ENCODE measurements at places on chromosomes 12 and 14.
A peak's percentile ranks its signal among the peaks of the same experiment; 100 is the strongest.

GRCh38 chr12:83843541-83843940, 1069.1 kb downstream of the SLC6A15 start:
- DNase-seq, result no peak

GRCh38 chr14:50813544-50813863, 17.5 kb downstream of the NIN start:
- peak; percentile 58 for DNase-seq

GRCh38 chr14:65184032-65184764, 81.9 kb upstream of the MAX start:
- no peak for DNase-seq

GRCh38 chr12:45214749-45215418, 1.0 kb upstream of the ANO6 start:
- no peak for DNase-seq

DNA sequence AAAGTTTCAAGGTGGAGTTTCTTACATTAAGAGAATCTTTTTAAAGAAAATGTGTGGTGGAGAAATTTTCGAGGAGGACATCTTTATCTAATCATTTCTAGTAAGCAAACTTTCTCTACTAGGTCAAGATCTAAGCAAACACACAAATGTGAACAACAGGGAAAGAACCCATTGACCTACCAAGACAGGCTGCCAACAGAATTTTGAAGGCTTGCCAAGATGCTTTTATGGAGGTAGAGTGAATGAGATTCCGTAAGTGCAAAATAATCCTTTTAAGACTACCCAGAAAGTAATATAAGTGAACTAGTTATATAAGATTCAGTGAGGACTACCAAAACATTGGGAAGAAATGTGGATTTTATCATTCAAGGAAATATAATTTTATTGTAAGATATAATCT, 357.1 kb upstream of the PDE3A start:
- no peak for DNase-seq

DNA sequence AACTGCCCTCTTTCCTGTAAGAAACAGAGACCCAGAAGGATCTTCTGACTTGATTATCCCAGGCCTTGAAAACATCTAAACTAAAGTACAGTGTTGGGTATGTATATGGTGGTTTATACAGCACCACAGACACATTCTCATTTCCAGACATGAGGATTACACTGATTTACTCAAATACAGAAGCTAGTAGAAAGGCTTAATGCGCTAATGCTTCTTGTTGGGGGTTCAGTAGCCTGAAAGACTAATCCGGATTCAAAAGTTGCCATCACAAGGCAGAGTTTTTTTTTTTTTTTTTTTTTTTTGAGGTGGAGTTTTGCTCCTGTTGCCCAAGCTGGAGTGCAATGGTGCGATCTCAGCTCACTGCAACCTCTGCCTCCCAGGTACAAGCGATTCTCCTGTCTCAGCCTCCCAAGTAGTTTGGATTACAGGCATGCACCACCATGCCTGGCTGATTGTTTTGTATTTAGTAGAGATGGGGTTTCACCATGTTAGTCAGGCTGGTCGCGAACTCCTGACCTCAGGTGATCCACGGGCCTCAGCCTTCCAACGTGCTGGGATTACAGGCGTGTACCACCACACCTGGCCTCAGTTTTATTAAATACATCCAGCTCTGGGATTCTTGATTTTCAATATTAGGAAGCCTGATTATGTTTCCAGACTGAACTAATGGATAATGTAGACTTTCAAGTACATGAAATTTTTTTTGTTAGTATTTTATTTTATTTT, 46.3 kb upstream of the HECTD1 start:
- no peak for DNase-seq

DNA sequence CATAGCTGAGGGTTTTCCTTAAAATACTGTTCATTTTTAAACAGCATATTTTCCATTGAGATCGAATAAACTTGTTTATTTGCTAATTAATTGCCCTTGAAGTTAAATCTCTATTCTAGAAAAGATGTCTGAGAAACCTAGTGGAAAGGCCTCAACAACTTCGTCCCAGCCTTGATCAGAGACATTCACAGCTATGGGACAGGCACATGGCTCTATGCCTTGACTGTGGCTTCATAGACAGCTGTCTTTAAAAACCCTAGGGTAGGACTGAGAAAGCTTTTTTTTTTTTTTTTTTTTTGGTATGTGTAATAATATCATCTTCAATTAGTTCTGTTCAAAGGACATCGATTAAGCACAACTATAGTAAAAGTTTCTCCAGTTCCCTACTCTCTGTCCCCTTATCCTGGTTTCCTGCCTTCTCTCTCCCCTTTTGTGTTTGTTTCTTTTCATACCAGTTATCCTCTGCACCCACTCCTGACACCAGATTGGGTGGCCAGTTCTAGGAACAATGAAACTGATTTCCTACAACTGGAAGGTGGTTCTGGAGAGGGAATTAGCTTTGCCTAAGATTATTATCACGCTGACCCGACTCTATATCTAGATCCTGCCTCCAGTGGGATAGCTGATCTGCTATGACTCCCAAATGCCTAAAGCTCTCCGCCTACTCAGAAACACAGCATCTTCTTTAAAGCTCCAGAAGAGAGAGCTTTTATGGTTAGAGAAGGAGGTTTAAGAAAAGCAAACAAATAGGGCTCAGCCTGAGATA, 20.3 kb downstream of the SOCS2 start:
- DNase-seq, result no peak

- no peak for DNase-seq
Measured at GRCh38 chr12:21644516-21644915, 13.1 kb downstream of the LDHB start.

DNA sequence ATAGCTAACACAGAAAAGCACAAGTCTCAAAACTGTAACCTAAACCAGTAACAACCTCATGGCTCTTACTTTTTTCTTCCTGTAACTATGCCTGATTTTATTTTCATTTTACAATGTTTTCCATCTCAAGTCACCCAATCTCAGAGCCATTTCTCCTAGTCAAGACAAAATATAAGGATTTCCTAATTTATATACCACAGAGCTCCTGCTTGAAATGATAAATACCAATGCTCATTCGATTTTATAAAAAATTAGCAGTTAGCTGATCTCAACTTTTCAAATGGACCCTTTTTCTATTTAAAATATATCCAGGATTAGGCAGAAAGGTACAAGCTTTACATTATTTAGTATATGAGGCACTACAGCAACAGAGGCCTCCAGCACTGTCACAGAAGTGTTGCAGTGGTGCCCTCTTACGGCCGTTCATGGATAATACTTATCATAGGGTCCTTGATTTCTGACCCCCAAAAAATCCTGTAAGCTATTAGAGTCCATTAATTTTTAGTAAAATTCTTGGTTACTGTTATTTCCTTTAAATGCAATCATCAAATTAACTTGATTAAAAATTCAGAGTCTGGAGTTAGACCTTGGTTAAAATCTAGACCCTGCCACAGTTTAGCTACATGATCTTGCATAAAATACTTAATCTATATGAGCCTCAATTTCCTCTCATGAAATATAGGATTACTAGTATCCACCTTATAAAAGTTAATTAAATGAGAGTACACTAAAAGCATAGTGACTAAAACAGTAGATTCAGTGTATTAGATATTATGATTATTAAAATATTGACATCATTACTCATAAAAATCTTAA, 68.3 kb downstream of the SEC23A start:
- no peak for DNase-seq

GRCh38 chr12:70045036-70045435, 198.2 kb upstream of the CNOT2 start:
- no peak for DNase-seq

GRCh38 chr14:72024504-72024903, 92.3 kb downstream of the RGS6 start:
- no peak for DNase-seq

GRCh38 chr12:81176796-81177195, 98.9 kb downstream of the ACSS3 start:
- no peak for DNase-seq

GRCh38 chr12:20398686-20399085, 30.3 kb downstream of the PDE3A start:
- DNase-seq, result no peak

DNA sequence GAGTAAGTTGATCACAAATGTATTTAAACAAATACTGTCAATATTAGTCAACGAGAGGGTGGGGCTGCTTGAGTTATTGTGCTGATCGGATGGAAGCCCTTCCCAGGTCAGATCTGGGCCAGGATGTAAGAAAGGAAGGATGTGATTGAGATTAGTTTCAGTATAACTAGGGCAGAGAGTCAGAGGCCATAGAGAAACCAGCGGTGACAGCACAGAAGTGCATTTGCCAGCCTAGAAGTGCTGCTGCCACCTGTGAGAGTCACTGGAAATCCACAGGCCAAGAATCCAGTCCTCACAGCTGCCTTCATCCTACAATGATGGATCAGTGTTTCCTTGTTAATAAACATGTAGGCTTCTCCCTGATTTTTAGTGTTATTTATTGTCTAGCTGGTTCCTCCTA, 9.8 kb upstream of the FERMT2 start:
- no peak for DNase-seq

- no peak for DNase-seq
Measured at GRCh38 chr12:78556651-78557050, 307.9 kb upstream of the SYT1 start.

- no peak for DNase-seq
Measured at GRCh38 chr12:116697716-116698115, 40.2 kb downstream of the SPRING1 start.

DNA sequence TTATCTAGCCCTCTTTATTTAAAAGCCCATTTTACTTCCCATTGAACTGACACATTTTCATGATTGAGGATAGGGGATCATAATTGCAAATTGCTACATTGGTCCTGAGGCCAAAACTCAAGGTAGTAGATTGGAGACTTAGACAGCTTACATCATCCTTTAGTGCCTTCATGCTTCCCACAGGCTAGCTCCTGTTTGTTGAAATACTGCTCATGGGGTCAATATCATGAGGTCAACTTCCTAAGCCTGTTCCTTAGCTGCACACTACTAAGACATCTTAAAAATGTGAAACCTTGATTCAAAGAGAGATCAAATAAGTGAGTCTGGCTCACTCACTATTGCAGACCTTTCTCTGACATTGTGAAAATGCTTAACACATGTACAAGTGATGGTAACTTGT, 113.0 kb downstream of the TBC1D30 start:
- DNase-seq, result no peak

- DNase-seq, result no peak
Measured at GRCh38 chr12:67370979-67371378, 101.8 kb downstream of the CAND1 start.

- DNase-seq, result no peak
Measured at GRCh38 chr12:69676257-69677012, 22.7 kb downstream of the BEST3 start.

GRCh38 chr12:122884091-122884826, 11.7 kb downstream of the VPS37B start:
- DNase-seq, result no peak

- no peak for DNase-seq
Measured at GRCh38 chr14:100443603-100444002, 120.5 kb downstream of the SLC25A47 start.

GRCh38 chr12:12398026-12398859, 41.4 kb downstream of the BORCS5 start:
- no peak for DNase-seq

GRCh38 chr12:47408171-47408871, 297.5 kb downstream of the RPAP3 start:
- peak; percentile 44 for DNase-seq

DNA sequence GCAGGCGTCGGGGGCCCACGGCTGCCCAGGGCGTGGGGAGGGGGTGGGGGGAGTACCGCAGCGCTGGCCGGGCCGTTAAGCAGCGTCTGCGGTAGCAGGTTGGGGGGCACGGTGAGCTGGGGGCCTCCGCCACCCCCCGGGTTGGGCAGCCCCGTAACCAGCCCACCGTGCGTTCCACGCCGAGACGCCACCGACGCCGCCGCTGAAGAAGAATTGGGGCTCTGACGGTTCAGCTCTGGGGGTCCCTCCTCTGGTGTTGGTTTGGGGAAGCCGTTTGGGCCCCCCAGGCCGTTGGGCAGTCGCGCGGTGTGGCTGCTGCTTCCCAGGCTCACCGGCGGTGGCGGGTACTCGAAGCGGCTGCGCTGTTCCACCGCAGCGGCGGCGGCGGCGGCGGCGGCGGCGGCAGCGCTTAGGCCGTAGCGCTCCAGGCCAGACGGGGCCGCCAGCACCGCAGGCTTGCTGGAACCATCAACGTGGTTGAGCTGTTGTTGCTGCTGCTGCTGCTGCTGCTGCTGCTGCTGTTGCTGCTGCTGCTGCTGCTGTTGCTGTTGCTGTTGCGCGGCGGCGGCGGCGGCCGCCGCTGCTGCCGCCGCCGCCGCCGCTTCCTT, 1.5 kb downstream of the IRF2BPL start:
- DNase-seq, result peak; percentile 61

DNA sequence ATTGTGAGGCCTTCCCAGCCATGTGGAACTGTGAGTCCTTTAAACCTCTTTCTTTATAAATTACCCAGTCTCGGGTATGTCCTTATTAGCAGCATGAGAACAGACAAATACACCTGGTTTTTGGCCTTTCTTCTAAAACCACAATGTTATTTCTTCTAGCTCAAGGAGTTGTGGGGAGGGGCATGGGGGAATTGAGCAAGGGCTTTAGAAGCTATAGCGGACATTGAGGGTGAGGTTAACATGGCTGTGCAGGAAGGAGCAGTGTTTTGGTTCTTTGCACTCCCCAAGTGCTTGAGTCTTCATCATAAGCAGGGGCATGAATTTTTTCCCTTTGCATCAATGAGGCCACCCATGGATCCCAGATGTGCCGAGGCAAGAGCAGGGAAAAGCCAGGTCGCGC, 86.8 kb downstream of the SPRING1 start:
- DNase-seq, result no peak

DNA sequence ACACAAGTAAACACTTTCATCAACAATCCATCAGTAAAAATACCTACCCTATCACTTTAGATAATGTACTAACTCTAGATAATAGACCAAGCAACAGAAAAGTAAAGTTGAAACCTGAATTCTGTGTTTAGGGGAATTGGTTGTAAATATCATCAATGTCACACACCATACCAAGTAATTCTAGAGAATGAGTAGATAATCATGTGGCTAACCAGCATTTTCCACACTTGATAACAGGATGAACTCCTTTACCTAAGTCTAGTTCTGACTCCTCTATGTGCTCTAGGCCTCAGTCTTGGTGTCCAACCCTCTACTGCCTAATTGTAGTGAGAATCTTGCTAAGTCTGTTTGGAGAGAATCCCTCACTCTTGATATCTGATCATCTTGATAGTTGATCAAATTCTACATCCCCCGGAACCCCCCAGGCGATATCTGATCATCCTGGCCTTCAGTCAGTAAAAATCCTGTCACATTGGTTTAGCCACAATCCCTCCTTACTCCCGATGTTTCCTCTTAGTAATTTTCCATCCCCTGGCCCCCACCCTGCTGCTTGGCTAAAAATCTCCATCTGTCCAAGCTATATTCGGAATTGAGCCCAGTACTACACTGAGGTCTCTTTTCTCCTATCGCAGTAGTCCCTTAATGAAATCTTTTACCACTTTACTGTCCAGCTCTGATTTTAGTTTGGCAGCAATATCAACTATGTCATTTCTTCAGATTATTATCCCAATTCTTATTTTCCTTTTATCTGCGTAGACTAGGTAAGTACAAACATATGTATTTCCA, 3.4 kb upstream of the SLCO1A2 start:
- DNase-seq, result no peak

DNA sequence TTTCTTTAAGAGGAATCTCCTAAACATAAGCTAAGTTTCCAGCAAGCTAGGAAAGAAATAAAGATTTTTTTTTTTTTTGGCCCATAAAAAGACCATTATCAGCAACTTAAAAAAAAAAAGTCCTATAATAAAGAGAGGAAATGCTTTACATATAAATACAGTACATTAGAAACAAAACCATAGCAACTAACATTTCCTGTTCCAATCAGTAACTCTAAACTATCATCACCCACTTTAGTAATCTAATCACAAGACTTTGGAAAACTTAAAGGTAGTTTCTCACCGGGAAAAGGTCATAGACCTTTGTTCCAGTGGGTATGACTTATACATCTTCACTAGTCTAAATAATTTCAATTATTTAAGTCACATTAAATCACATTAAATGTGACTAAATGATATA, 11.1 kb downstream of the SPTSSA start:
- no peak for DNase-seq
